Progenitor cell of endocrine pancreas (in vitro differentiated cells): ENCODE measurements at places on chromosomes 16 and 17.

DNA sequence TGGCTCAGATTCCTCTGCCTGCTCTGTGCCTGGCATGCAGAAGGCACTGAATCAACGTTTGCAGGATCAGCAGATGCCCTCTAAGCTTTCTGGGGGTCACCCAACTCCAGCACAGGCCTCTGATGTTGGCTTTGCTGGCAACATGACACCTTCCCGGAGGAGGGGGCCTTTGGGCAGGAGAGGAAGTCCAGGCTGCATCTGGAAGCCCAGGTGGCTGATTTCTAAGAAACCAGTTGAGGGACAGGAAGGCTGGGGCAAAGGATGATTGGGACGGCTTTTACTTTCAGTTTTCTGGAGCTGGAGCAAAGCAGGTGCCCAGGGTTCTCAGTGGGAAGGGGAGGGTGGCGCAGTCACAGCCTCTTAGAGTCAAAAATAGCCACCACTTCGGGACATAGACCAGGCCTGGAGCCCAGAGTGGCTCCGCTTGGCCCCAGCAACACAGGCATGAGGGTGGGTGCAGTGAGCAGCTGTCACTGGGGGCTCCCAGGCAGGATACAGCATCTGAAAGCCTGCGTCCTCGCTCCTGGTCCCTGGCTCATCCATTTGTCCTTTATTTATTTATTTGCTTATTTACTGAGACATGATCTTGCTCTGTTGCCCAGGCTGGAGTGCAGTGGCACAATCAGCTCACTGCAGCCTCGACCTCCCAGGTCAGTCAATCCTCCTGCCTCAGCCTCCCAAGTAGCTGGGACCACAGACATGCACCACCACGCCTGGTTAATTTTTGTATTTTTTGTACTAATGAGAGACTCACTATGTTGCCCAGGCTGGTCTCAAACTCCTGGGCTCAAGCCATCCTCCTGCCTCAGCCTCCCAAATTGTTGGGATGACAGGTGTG lies 15.1 kb downstream of the SOCS1 start:
- DNase-seq, result no peak

DNA sequence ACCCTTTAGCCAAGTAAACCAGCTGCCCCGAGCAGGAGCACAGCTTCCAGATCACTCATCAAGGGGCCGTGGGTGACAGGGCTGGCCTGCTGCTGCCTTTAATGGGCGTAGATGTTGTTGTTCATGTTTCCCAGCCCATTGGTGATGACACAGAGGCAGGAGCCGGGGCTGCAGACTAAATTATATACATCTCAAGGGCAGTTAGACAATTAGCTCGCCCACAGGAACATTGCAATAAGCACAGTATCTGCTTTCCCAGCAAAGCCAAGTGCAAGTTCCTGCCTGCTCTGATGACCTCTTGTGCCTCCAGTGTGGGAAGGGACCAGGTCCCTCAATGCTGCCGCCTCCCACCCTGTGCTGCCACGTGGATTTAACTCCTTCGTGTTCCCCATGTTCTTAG lies 485.8 kb downstream of the MAF start:
- no peak for DNase-seq

DNA sequence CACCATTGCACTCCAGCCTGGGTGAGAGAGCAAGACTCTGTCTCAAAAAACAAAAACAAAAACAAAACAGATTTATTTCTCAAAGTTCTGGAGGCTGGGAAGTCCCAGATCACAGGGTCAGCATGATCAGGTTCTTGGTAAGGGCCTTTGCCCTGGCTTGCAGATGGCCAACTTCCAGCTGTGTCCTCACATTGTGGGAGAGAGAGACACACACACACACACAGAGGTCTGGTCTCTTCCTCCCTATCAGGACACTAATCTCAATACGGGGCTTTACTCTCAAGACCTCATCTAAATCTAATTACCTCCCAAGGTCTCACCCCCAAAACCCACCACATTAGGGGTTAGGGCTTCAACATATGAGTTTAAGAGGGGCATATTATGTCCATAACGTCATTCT lies 26.4 kb upstream of the TAOK1 start:
- no peak for DNase-seq

DNA sequence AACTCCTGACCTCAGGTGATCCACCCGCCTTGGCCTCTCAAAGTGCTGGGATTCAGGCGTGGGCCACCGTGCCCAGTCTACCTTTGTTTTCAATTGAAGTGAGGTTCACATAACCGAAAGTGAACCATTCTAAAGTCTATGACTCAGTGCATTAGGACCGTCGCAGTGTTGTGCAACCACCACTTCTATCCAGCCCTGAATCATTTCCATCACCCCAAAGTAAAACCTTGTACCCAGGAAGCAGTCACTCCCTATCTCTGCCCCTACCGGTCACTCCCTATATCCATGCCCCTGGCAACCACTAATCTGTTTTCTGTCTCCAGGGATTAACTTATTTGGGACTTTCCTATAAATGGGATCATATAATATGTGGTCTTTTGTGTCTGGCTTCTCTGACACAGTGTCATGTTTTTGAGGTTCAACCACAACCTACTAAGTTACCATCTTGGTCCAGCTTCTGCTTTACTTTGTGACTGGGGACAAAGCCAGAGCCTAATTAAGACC lies 28.3 kb upstream of the CDC42EP4 start:
- no peak for DNase-seq

DNA sequence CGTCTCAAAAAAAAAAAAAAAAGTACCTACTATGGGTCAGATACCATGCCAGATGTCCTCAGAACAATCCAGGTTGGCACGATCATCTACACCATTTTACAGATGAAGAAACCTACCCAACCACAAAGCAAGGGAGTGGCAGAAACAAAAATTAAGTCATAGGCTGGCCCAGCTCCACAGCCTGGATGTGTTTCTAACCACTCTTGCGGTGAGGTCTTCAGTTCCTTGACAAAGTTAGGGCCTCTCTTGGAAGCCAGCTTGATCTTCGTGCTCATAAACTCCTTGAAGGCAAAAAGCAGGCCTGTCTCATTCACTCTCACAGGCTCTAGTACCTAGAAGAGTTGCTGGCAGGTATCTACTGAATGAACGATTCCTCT lies 6.2 kb downstream of the GGA2 start:
- DNase-seq, result no peak

DNA sequence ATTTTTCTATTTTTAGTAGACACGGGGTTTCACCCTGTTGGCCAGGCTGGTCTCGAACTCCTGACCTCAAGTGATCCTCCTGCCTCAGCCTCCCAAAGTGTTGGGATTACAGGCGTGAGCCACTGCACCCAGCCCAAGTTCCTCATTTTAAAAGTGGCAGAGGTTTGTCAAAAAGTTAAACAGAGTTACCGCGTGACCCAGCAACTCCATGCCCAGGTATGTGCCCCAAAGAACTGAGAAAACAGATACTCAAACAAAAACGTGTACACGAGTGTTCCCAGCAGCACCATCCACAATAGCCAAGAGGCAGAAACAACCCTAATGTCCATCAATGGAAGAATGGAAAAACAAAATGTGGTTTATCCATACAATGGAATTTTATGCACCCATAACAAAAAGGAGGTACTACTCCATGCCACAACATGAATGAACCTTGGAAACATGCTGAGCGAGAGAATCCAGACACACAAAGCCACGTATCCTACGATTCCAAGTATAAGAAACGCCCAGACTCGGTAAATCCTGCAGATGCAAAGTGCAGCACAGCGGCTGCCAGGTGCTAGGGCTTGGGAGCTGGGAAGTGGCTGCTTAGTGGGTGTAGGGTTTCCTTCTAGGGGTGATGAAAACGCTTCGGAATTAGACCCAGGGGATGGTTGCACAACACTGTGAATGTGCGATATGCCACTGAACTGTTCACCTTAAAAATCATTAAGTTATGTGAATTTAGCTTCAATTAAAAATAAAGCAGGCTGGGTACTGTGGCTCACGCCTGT lies 24.8 kb downstream of the ADCY9 start:
- no peak for DNase-seq

DNA sequence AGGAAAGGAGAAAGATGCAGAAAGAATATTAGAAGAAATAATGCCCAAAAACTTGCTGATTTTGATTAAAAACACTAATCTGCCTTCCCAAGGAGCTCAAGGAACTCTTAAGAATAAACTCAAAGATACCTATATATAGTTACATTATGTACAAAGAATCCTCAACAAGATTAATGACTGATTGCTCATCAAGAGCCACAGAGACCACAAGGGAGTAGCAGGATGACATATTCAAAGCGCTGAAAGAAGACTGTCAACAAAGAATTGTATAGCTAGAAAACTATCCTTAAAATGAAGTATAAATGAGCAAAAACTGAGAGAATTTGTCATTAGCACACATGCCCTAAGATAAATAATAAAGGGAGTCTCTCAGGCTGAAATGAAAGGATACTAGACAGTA lies 6.2 kb downstream of the LPCAT2 start:
- DNase-seq, result no peak

GRCh38 chr16:12339686-12340085 lies 363.2 kb downstream of the SNX29 start:
- no peak for DNase-seq

DNA sequence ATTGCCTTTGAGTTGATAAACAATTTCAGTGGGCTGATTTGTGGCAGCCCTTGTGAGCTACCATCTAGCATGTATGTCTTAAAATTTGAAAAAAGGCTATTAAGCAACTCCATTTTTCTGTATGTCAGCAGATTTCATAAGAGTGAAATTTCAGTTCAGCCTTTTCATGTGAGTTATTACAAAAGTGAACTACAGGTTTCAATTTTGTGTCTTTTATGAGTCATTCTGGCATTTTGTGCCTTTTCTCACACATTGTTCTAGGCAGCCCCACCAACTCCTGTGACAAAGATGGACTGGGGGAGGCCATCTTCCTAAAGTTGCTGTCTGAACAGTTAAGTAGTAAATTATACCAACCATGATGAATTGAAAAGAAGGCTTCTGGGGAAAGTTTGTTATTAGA lies 52.1 kb downstream of the USP10 start:
- DNase-seq, result no peak

DNA sequence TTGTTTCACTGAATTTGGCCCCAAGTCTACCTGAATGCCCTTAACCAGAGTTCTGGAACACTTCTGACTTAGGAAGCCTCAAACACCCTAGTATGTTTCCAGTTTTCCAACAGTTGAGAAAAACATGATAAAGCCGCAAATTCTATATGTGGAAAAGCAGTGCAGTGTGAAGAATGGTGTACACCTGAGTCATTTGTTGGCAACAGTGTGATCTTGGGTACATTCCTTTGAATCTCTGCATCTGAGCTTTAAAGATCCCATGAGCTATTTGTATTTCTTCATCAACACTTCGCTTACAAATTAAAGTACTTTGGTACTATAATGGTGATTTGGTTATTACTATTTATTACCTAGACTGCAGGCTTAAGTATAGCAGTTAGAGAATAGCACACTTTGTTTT lies 93.6 kb upstream of the TBX2 start:
- no peak for DNase-seq

GRCh38 chr17:41888332-41888965 lies 23.2 kb upstream of the KLHL11 start:
- no peak for DNase-seq

DNA sequence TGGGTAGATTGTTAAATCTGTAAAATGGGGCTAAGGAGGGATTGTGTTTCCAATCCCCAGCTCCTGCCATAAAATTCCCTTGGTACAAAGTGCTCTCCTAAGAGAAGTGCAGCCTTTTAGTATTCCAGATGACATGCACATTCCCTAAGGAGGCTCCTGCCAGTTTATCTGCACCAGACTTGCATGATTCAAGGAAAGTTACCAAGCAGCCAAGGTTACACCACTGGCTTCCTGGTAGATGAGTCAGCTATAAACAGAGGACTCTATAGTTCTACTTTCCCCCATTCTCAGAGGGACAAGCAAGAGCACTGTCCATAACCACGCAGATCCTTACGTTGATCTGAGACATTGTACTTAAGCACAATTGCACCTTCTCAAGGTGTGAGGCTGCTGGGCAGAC lies 1.9 kb downstream of the CALB2 start:
- no peak for DNase-seq

DNA sequence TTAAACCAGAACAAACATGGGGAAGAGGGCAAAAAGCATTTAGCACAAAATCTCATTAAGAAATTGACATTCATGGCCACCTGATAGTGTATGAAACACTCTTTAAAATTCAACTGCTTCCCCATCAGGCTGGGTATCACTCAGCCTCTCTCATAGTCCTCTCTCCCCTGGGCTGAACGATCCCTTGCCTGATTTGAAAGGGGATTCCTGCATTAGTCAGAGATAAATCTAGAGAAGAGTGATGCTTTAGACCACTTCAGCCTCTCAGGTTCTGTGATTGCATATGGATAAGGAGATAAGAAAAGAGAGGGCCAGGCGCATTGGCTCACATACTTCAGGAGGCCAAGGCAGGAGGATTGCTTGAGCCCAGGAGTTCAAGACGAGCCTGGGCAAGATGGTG lies 280.0 kb downstream of the SOX9 start:
- DNase-seq, result no peak

- DNase-seq, result no peak
Measured at GRCh38 chr16:51326131-51326856, 175.2 kb upstream of the SALL1 start.

DNA sequence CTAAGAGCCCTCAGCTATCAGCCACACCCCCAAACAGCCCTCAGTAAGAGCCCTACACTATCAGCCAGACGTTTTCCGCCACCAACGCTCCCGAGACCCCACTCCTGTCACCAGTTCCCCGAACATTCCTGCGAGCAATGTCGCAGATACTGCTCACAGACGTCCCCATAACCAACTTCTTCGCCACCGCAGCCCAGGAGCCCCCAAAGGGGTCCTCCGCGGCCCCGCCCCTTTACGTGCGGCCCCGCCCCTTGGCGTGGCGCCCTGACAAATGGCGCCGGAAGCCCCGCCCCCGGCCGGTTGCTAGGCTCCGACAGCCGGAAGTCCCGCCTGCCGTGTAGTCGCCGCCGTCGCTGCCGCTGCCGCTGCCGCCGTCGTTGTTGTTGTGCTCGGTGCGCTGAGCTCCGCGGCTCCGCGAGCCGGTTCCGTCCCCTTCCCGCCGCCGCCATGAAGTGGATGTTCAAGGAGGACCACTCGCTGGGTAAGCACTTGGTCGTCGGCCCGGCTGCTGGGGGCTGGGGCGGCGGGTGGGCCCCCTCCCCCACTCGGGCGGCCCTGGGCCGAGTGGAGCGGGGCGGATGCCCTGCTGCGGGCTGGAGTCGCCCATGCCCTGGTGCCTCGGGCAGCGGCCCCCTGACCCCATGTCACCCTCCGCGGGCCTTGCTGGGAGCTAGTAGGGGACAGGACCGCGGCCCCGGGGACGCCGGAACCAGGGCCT lies at the start of gene GABARAPL2:
Gene GABARAPL2, plus strand, starts transcription at position 340 of the 718 bp plus-strand sequence. Its CDS starts 108 bp downstream, at position 448.
- peak; percentile 89 for DNase-seq

- no peak for DNase-seq
Measured at GRCh38 chr17:44971776-44972483, 3.8 kb upstream of the C1QL1 start.

DNA sequence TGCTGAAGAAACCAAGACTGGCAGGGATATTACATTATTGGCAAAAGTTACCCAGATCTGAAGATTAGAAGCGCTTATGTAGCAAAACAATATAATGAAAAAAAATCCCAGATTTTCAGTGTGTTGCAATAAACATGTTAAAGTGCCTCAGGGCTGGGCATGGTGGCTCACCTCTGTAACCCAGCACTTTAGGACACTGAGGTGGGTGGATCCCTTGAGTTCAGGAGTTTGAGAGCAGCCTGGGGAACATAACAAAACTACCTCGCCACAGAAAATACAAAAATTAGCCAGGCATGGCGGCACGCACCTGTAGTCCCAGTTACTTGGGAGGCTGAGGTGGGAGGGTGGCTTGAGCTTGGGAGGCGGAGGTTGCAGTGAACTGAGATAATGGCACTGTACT lies 6.8 kb downstream of the ZNF207 start:
- DNase-seq, result no peak

GRCh38 chr17:27989046-27989445 lies 53.4 kb upstream of the NLK start:
- no peak for DNase-seq

- DNase-seq, result no peak
Measured at GRCh38 chr17:6501359-6501758, 55.0 kb downstream of the PITPNM3 start.
